ENCODE measurements at places on chromosomes 6 and 20.

DNA sequence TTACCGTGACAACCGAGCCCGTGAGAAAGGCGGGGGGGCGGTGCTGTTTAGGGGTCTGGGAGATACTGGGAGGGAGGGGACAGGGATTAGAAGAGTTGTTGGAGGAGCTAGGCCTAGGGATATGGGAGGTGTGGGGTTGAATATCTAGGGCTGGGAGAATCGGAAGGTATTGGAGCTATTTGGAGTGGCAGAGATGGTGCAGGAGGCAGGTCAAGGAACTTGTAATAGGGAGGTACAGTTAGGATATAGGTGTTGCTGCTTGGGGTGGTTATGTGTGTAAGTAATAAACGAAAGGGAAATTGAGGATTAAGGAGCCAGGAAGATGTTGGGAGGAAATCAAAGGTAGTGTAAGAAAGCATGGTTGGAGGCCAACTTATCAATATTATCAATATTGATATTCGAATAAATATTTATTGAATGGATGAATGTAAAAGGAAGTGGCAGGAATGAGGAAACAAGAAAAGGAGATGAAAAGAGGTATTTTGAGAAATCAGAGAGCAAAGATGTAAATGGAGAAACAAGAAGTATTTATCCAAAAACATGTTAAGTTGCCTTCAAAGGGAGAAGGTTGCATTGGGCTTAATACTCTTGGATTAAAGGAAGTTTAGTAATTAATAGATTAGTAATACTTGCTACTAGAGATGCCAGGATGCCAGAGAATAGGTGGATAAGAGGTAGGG lies 602 bp downstream of the PPP1R11 start:
- no peak for DNase-seq

DNA sequence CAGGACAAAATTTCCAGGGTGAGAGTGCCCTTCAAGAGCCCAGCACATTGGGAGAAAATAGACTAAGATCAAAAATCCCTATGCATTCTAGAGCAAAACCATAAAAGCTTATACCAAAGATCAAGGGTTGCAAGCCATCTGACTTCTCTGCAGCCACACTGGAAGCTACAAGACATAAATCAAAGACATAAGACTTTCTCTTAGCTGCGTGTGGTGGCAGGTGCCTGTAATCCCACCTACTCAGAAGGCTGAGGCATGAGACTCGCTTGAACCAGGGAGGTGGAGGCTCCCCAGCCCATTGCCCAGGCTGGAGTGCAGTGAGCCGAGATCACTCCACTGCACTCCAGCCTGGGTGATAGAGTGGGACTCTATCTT lies 91.9 kb upstream of the NXT1 start:
- DNase-seq = no peak

DNA sequence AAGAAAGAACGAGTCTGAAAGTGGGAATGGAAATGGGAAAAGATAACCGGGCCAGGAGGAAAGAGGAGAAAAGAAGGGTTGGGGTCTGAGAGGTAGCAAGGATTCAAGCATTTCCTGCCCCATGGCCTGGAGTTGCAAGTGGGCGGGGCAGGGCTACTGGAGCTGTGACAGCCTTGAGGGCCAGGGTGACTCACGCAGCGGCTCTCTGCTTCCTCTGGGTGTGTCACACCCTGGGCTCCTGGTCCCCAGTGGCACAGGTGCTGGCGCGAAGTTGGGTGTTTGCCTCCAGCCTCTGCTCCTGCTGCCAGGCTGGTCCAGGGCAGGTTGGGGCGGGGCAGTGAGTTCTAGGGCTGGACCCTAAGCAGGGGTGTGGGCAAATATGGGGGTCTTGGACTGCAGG lies 3.3 kb upstream of the ULBP3 start:
- DNase-seq = no peak

- no peak for DNase-seq
Observed at GRCh38 chr6:148507774-148508173, 165.1 kb downstream of the SASH1 start.

DNA sequence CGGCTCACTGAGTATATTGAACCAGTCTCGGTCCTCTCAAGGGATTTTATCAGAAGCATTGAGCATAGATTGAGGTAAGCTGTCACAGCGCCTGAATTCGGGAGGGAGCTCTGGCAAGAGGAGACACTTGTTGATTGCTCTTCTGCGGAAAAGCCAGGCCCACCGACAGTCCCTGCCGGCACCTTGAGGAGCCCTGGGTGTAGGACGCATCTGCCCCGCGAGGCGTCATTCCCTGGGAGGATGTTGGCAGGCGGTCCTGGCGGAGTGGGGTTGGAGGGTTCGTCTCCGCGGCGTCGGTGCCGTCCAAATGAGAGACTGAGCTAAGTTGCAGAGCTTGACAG lies 843 bp downstream of the FBXO9 start:
- peak; percentile 39 for DNase-seq

All from germinal center (tissue), 1 donor.